Stimulated activated naive B cell treated with anti-CD40 and anti-IgM and Interleukin-4, amounts not matched to agents 10 μg/mL and 1 μg/mL and 100 μg/mL, for 72 hours (primary cell): ENCODE measurements at places on chromosomes 2 and 18.

GRCh38 chr2:12168354-12168753 is 421.9 kb downstream of the LPIN1 start:
- DNase-seq, result no peak

DNA sequence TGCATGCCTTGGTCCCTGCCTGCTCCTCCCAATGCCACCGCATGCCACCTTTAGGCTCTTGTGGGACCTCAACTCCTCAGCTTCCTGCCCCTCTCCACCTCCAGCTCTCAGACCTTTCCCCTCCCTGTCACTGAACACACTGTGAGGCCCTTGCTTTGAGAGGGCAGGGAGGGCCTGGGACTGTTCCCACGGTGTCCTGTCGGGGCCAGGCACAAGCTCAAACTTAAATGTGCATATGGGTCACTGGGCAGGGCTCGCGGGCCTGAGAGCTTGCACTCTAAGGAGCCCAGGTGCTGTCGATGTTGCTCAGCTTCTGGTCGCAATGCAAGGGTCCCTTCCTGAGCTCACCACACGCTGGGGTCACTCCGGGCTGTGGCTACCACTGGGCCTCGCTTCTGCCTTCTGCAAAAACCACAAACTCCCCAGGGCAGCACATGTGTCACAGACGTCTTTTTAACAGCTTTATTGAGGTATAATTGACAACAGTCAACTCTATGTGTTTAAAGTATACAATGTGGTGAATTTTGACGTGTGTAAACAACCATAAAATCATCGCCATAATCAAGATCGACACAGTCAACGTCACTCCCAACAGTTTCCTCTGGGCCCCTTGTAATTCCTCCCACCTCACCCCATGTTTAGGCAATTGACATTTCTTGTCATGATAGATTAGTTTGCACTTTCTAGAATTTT is 11.9 kb upstream of the B3GNT7 start:
- DNase-seq, result no peak

DNA sequence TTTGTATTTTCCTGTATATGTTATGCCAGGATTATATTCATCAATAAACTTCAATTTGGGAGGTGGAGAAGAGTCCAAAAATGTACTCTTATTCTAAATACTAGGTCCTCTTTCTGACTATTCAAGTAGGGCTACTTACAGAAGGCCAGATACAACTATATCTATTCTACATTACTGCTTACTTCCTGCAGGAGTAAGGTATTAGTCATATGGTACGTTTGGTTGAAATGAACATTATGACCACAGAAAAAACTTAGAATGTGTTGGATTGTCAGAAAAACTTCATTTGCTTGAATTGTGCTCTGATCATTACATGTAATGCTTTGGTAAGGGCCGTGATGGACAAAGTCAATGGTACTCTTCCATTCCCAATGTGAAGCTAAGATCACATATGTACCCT is 35.0 kb downstream of the STAT4 start:
- no peak for DNase-seq

DNA sequence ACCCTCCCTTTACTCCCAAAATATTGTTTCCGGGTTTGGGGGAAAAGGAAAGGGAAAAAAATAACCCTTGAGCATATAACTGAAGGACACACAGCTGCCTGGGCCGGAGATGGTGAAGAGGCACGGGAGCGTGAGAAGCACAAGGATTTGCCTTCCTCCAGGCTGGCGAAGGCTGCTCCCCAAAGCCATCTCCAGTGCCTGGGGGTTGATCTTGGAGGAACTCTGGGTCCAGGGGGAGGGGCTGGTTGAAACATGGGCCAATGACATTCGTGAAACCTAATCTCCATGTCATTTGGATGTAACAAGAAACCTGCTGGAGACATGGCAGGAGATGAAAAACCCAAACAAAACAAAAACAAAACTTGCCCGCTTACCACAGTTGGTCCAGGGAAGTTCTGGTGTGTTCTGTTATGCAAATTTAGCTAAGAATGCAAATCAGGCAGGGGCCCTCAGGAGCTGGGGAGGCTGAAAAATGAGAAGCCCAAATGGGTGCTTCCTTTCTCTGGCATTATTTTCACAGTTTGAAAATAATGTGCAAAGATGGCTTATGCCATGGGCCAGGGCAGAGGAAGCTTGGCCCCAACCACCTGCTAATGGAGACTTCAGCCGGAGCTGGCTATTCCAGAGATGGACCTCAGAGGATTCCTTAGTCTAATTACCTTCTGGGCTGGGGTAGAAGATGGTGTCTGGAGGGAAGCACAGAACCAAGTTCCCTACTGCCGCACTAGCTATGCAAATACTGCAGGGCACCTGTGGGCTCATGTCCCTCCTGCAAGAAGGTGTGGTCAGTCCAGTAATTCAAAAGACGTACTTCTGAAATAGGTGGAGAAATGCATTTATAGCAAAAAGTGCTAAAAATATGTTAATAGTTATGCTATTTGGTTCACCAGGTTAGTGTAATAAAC is 180.9 kb downstream of the BCL2 start:
- DNase-seq, result no peak

- DNase-seq, result no peak
These were observed 145.3 kb upstream of the NFATC1 start for GRCh38 chr18:79250301-79250981.

DNA sequence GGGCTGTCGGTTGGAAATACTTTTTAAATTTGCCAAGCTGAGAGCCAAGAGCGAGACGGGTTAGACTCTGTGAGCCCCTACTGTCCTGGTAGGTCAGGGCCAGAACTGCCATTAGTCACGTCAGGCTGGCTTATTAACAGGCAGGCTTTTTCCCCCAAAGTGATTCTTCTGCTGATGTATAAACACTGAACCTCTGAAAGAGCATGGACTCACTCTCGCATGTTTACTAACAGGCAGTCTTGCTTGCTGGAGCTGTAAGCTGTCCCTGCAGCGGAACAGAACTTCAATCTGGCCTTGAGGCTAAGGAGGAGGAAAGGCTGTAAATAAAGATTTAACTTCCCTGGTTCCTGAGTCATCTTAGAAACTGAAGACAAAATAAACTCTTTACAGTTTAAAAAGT is 288.4 kb downstream of the PIEZO2 start:
- DNase-seq, result no peak

DNA sequence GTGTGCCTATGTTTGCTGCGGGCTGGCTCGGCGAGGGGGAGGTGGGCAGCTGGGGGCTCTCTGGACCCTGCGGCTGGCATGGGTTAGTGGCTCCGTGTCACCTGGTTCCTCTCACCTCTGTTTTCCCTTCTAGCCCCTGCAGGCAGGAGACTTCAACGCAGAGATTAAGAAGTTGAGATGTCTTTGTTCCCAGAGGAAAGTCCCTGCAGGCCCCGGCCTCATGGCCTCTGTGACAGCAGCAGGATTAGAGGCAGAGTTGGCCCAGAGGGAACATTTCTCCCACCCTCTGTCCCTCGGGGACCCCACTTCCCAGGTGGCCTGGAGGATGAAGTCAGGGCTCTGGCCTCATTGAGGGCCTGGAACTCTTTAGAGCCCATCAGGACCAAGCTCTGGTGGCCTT is 56.5 kb downstream of the HPCAL1 start:
- DNase-seq, result no peak

DNA sequence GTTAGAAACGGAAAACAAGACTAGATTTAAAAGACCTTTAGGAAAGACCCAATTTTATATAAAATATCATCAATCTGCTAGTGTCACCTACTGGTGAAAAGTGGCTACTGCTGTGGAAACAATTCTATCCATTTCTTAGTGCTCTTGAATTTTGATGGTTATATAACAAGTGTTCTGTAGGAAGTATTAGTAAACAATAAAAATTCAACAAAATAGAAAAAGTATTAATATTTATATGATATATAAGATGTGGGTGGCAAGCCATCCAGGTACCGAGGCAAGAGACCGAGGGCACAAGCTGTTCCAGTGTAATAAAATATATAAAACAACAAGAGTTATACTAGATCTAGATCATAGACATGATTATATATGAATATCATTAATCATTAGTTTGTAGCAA is 6.2 kb upstream of the TMEM87B start:
- no peak for DNase-seq

- DNase-seq, result no peak
These were observed 487.0 kb downstream of the DCC start for GRCh38 chr18:52826994-52827393.

DNA sequence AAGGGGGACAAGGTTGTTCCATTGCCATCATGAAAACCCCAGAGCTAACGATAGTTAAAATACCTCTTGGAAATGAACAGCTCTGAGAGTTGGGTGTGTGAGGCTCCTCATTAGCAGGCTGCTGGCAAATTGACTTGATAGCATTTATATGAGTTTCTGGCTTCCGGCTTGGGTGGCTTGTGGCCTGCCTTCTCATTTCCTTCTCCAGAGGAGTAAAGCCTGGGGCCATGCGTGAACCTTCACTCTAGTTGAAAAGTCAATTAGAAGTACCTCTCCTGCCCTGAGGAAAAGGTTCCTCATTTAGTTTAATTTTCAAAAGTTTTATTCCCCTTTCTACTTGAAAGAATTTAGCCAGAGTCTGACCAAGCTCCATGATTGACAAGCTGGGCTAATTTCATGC is 67.1 kb downstream of the MGAT5 start:
- no peak for DNase-seq

GRCh38 chr2:195338856-195339255 is 318.2 kb upstream of the SLC39A10 start:
- no peak for DNase-seq

GRCh38 chr2:54103454-54104314 is 11.7 kb upstream of the ACYP2 start:
- peak; percentile 59 for DNase-seq

GRCh38 chr2:160473468-160474318 is 19.9 kb downstream of the RBMS1 start:
- no peak for DNase-seq
